NCI-H187 treated with DMSO at 0.1 percent for 48 hours (cell line): ENCODE measurements at places on chromosomes 16 and 17.

- DNase-seq, result no peak
These were observed at the start of gene SEPTIN1 for GRCh38 chr16:30382111-30382881. SEPTIN1 (minus strand) TSS chr16:30382561; CDS start chr16:30382542, 19 bp downstream.

- no peak for DNase-seq
These were observed 11.0 kb upstream of the XYLT1 start for GRCh38 chr16:17481736-17482135.

DNA sequence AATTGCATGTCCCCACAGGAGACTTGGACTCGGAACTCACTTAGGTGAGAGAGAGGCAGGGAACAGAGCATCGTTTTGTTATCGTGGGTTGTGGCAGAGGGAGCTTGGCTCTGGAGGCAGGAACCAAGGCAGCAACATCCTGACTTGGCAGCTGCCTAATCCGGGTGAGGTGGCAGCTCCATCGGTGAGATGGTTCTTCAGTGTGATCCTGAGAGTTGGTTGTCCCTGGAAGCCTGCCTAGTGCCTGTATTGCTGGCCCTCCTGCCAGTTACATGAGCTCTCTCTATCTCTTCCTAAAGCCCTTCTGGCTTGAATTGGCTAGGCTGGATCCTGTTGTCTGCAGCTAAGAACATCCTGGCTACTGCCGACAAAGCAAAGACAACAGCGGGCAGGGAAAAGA lies 19.9 kb upstream of the SEC14L1 start:
- DNase-seq, result no peak

- DNase-seq, result no peak
These were observed 2.9 kb downstream of the ARHGEF15 start for GRCh38 chr17:8312726-8313600.

DNA sequence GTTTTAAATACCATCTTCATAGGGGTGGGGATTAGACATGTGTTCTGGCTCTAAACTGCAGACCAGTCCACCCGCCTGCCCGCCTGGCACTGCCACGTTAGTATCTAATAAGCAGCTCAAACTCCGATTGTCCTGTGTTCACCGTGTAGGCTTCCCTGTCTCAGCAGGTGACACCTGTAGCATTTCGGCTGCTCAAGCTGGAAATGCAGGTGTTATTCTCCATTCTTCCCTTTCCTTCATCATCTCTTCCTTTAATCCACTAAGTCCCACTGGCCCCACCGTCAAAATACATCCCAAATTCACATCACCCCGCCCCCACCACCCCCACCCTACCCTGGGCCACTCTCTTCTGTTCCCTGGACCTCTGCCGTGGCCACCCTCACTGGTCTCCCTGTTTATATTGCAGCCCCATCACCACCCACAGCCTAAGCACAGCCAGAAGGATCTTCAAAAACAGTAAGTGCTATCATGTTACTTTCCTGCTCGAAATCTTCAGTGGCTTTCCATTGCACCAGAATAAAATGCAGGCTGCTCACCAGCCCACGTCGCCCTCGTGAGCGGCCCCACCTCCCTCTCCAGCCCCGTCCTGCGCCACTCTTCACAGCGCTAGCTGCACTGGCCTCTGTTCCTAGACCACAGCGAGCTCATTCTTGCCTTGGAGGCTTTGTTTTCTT lies 65.1 kb downstream of the RTN4RL1 start:
- DNase-seq, result peak; percentile 23

GRCh38 chr17:65323049-65323448 lies 185.9 kb downstream of the RGS9 start:
- no peak for DNase-seq

GRCh38 chr16:27256861-27257260 lies 11.7 kb downstream of the NSMCE1 start:
- no peak for DNase-seq

DNA sequence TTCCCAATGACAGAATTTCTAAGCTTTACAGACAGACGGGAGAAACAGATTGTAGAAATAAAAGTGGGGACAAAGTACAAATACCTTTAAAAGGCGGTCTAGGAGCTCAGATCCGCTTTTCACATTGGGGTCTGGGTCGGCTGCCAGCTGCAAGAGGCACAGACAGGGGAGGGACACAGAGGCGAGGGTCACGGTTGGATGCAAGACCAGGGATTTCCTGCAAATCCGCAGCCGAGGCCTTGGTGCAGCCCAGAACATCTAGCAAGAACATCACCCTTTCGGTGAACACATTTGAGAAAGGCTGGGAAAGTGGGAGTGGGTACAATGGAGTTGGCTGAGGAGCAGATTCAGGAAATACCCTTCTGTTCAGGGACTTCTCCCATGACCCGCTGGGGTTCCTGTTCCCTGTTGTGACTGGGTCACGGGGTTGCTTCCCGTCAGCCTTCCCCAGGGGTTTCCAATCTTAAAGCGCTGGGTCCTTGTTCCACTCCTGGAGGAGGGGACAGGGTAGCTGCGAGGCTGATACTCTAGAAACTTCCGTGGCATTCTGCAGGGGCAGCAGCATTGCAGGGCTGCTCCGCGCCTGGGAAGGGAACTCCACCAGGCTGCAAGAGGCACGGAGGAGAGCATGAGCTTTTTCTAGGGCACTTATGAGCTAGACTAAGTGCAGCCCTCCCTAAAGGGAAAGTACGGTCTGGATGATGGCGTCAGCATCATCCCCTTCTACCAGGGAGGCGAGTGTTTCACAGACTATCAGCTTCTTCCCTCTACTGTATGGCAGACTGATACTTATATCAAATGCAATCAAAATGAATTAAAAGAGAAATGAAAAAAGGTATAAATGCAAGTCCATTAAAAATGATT lies 16.0 kb downstream of the VAC14 start:
- no peak for DNase-seq

DNA sequence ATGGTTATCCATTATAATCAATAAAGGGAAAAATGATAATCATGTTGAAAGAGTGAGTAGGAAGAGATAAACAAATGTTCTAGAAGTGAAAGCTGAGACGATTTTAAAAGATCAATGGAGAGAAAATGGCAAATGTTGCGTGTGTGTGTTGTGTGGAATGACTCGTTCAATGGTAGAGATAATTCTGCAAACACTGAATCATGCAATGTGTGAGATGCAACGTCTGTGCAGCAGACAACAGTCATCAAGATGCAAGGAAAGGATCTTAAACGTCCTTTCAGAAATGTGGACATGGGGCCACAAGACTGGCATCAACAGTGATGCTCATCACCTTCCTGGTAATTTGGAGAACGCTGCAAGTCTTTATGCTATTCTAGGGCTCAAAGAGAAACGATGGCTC lies 124.4 kb downstream of the CDYL2 start:
- DNase-seq, result no peak

GRCh38 chr16:50335196-50335958 lies 33.4 kb downstream of the BRD7 start:
- no peak for DNase-seq

DNA sequence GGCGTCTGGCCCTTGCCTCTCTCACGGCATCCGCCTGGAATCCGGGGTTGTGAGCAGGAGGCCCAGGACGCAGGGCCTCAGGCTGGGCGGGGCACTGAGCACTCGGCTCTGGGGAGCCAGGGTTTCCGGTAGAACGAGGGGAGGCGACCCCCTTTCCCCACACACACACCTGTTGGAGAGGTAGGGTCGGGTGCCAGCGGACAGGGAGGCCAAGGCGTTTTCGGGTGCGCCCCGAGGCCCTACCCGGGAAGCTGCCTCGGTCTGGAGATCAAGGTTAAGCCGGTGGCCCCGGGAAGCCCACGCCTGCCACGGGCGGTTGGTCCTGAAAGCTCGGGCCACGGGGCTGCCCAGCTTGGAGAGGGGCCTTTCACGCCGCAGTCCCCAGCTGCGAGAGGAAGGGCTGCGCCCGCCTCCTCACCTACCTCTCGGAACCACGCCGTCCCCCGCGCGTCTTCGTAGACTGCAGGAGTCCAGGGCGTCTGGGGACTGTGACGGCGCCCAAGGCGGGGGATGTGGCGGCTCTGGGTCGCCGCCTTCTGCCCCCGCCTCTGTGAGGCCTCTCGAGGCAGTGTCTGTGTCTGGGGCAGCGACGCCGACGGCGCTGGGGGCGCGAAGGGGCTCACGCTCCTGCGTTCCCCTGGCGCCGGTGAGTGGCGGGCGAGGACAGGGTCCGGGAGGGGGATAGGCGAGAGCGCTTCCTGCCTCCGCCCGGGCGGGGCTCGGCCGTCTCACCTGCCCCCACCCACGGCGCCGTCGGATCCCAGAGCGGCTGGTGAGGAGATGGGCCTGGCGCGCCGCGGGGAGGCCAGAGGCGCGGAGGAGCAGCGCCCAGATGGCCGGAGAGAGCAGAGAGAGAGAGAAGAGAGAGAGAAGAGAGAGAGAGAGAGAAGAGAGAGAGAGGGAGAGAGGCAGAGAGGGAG lies 20.3 kb upstream of the HOXB9 start:
- DNase-seq, result no peak

DNA sequence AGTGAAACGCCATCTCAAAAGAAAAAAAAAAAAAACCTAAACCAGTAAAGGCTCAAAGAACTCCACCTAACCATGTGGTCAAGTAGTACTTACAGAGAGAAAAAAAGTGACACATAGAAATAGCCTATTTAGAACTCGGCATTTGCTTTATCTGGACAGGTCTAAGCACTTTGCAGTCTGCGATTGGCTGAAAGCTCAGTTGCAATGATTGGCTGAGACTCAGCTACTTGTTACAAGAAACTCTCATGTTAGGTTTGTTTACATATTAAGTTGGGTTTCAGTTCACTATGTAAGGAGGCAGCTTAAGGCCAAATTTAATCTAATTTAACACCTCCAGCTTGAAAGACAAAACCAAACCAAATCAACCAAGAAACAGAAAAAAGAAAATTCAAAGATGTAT lies 19.1 kb downstream of the ABCC3 start:
- no peak for DNase-seq
